ENCODE measurements at places on chromosomes 11 and 22.

DNA sequence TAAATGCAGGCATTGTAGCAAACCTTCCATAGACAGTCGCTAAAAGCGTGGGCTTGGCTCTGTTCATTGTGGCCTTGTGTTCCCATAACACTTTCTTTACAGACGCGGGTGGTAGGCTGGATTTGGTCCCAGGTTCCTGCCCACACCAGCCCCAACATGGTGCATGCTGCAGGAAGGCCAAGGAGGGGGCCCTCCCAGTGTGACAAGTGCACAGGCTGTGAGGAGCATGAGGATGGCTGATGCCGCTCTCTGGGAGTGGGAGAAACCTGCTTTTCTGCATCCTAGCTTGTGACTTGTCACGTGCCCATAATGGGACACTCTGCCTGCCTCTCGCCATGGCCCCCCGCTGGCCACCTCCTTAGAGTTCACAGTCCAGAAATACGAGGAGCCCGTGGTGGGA is 161.8 kb upstream of the B3GAT1 start:
- DNase-seq: no peak

- no peak for DNase-seq
Measured at GRCh38 chr22:45202333-45203149, 38.2 kb downstream of the KIAA0930 start.

GRCh38 chr11:3840870-3841425 is at the start of gene RHOG:
RHOG (minus strand) TSS chr11:3840959; CDS start chr11:3828138, 12,821 bp downstream.
- peak; percentile 87 for DNase-seq

GRCh38 chr11:76169473-76169896 is 36.8 kb downstream of the WNT11 start:
- DNase-seq: peak; percentile 14

- DNase-seq: no peak
Measured at GRCh38 chr11:10797531-10797930, 11.2 kb downstream of the EIF4G2 start.

- DNase-seq: no peak
Measured at GRCh38 chr11:128757886-128758612, 64.2 kb downstream of the FLI1 start.

DNA sequence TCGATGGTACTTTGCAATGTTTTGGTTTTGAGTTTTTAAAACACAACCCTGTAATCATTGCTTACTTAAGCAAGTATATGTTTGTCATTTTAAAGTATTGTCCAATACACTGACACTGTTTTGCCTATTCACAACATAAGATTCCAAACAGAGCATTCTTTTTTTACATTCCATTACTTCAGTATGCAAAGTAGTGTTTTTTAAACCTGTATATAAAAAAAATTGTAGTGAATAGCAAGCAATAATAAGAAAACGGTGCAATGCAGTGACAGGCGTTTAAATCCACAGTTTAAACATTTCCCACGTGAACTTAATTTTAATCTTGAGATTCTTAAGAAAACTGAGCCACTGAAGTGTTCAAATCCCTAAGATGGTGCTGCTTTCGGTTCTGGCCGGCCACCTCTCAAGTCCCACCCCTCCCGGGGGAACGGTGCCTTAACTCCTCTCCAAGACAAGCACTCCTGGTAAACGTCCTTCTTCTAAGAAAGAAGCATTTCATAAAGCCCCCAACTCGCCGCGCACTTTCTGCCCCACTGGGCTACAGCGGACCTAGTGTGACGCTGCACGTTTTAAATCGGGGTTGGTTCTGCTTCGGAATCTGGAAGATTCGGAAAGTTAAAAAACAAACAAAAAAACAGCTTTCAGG is 2.9 kb downstream of the PGR start:
- DNase-seq: peak; percentile 30

DNA sequence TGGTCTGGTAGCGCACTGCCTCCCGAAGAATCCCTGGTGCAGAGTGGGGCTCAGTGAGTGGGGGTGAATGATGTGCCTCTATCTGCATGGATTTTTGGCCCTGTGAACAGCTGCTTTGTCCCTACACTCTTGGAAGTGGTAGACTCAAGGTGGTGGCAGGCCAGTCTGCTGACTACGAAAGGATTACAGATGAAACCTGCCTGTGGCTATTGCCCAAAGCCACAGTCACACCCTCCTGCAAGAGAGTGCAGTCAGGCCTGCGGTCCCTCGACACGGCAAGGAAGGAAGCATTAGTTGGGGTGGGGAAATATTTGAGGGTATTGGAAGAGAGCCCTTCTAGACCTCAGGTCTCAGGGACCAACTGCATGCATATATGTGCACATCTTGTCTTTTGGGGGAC is 63.7 kb downstream of the DSCAML1 start:
- no peak for DNase-seq

- DNase-seq: no peak
Measured at GRCh38 chr11:64799623-64800302, 3.3 kb downstream of the MAP4K2 start.

DNA sequence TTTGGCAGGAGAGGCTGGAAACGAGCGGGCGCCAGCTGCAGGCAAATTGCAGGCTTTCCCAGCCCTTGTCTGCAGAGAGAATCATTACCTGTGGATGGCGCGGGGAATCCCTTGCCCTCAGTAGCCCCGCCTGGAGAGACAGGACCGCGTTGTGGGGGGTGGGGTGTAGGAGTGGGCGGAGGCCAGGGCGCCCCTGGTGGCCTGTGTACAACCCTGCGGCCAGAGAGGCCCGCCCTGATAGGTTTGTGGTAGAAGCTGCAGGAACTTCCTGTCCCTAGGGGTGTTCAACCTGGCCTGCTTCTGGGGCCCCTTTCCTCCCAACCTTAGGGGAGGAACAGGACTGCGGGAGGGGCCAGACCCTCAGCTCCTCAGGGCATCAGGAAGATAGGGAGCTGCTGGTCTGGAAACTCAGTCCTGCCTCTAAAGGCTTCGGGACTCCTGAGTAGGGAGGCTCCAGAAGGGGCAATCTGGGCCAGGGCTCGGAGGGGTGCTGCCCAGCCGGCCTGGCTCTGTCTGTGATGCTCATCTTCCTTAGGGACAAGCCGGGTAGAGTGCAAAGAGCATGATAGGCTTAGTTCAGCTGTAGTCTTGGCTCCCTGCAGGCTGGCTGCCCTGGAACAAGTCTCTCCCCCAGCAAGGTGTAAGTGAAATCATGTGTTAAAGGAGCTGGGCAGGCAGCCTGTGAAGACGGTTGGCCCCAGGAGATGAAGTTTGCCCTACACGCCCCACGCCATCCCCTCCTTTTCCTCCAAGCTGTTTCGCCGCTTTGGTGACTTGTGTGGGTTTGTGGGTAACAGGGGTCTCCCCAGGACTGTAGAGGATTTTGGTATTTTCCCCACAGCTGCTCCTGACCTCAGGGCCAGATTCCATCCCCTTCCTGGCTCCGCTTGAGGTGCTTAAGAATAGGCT is 24.1 kb upstream of the SUSD2 start:
- peak; percentile 91 for DNase-seq

- DNase-seq: no peak
Measured at GRCh38 chr22:26295563-26296126, 126.4 kb downstream of the SEZ6L start.

GRCh38 chr11:121418625-121419114 is 33.4 kb upstream of the SORL1 start:
- no peak for DNase-seq

GRCh38 chr11:58867556-58867955 is 23.1 kb upstream of the GLYATL2 start:
- DNase-seq: peak; percentile 16

GRCh38 chr11:104286129-104286528 is 122.2 kb upstream of the PDGFD start:
- no peak for DNase-seq

GRCh38 chr11:116543911-116544475 is 228.8 kb downstream of the BUD13 start:
- no peak for DNase-seq

All from GM23248 (cell line).